ENCODE measurements at places on chromosomes 16 and 17. TPM values are rescaled to one million over a fixed set of nuclear protein-coding genes. Genes with fewer than 3 reads are reported as not detected.

Gene ZNF624
- 1.3 TPM for total RNA-seq

Gene CBX2
- total RNA-seq: 16.7 TPM

Gene QRICH2
- total RNA-seq: 4.7 TPM

Gene SMIM5
- total RNA-seq: not detected

Gene LDHD
- total RNA-seq: 0.24 TPM

Gene CCDC144A
- total RNA-seq: not detected

Gene ZG16B
- total RNA-seq: 0.53 TPM

Gene OR3A3
- total RNA-seq: not detected

Gene CHST5
- total RNA-seq: 0.08 TPM

Gene KPNB1
- 681 TPM for total RNA-seq

Gene RAB37
- 1.6 TPM for total RNA-seq

Gene SOX9
- total RNA-seq: 4.0 TPM

Gene CES1
- total RNA-seq: not detected

Gene HOXB13
- not detected for total RNA-seq

Gene CCDC43
- 66.7 TPM for total RNA-seq

Gene RNF222
- not detected for total RNA-seq

Gene TBC1D16
- 42.0 TPM for total RNA-seq

Gene LGALS9C
- not detected for total RNA-seq

Gene PPY
- not detected for total RNA-seq

Gene PERCC1
- not detected for total RNA-seq

Gene TNFRSF13B
- total RNA-seq: not detected

Gene TNS4
- not detected for total RNA-seq

Gene WDR81
- total RNA-seq: 10.8 TPM

Gene DBF4B
- total RNA-seq: 24.7 TPM

Gene CA7
- not detected for total RNA-seq

Gene SMIM36
- not detected for total RNA-seq

Gene DOC2B
- total RNA-seq: not detected

Gene KRT20
- not detected for total RNA-seq

Gene SMTNL2
- not detected for total RNA-seq

Gene CCT6B
- 1.9 TPM for total RNA-seq

Gene KRT28
- total RNA-seq: not detected

Gene TEKT5
- not detected for total RNA-seq

Gene LGALS9B
- total RNA-seq: not detected

Gene NEUROD2
- not detected for total RNA-seq

Gene ARL5C
- not detected for total RNA-seq

Gene SLC4A1
- total RNA-seq: not detected

Gene TBX2
- total RNA-seq: 6.4 TPM

Gene RHBDF1
- 23.4 TPM for total RNA-seq

Gene GP2
- not detected for total RNA-seq

Gene ADORA2B
- total RNA-seq: 19.5 TPM

Gene CIBAR2
- total RNA-seq: not detected

Gene C17orf113
- total RNA-seq: 0.18 TPM

Gene NT5C
- 136 TPM for total RNA-seq

Gene FSCN2
- total RNA-seq: 0.61 TPM

Gene RPAIN
- total RNA-seq: 83.4 TPM

Gene CCL23
- total RNA-seq: not detected

Gene CHD9NB
- not detected for total RNA-seq

Measured in SJSA1 (cell line).